K562 (cell line): ENCODE measurements at places on chromosomes 6 and 20. TPM values are rescaled to one million over a fixed set of nuclear protein-coding genes. Genes with fewer than 3 reads are reported as not detected.

GRCh38 chr6:129130959-129131681, 248.2 kb downstream of the LAMA2 start:
- no peak for DNase-seq
- no peak overlapping the region for H3K4me3 ChIP-seq
- no peaks in the 10 kb centered on the region for H3K4me1 ChIP-seq
- H3K36me3 ChIP-seq, result no peaks in the 10 kb centered on the region
- no peaks in the 10 kb centered on the region for H3K27me3 ChIP-seq
- no peak overlapping the region for H3K27ac ChIP-seq

DNA sequence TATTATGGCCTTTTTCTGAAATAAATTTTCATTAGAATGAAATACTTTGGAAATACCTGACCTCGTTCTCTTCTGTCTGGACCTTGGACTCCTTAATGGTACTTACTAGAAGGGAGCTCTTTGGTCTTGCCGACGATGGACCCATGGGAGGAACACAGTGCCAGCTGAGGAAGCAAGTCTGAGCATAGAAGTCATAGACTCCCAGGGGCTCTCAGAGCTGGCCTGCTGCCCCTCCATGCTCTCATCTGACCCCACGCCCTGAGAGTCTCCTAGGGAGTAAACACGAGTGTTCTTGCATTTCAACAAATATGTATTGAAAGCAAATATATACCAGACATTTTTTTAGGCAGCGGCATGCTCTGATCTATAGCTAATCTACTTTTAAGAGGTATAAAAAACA, 87.8 kb downstream of the PLEKHG1 start:
- H3K4me3 ChIP-seq, result no peak overlapping the region
- H3K36me3 ChIP-seq, result no peaks in the 10 kb centered on the region
- DNase-seq, result no peak
- H3K27ac ChIP-seq, result no peak overlapping the region
- no peaks in the 10 kb centered on the region for H3K4me1 ChIP-seq

DNA sequence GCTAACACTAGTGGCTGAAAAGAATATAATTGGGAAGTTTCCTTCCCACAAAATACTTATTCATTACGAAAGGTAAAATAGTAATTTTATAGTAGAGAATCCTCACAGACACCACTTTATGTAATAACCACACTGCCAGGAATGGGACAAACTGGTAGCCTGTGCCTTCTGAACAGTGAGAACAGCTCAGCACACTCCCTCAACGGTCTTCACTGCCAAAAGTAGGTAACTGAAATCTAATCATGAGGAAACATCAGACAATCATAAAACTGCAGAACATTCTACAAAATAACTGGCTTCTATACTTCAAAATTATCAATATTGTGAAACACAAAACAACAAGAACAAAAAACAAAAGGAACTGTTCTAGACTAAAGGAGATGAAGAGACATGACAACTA, 44.1 kb downstream of the NUP153 start:
- no peak for DNase-seq
- H3K27me3 ChIP-seq, result no peaks in the 10 kb centered on the region
- H3K36me3 ChIP-seq, result peaks cover 94% of the 10 kb centered on the region
- H3K27ac ChIP-seq, result no peak overlapping the region
- H3K4me3 ChIP-seq, result no peak overlapping the region

DNA sequence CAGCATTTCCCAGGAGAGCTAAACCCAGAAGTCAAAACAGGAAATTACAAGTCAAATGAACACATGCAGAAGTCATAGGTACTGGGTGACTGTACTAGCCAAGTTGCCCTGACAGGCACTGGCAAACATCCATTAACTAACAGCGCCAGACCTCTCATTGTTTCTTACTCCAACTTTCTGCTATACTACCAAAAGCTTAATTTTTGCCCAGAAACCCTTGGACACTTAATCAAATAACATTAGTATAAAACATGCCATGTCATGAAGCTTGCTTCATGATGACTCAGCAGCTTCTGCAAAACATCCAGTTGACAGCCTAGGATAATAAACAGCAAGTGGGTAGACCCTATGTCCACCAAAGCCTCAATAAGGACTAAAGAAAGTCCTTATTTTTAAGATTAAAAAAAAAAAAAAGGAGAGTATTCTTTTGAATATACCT, 3.5 kb downstream of the NUP153 start:
- peaks cover 22% of the 10 kb centered on the region; the same call in 2 of the 3 replicates for H3K36me3 ChIP-seq
- H3K4me1 ChIP-seq, result peaks cover 26% of the 10 kb centered on the region
- no peaks in the 10 kb centered on the region for H3K27me3 ChIP-seq
- DNase-seq, result peak; percentile 65

The GLP1R gene
- not detected in 2 replicates for total RNA-seq
